ENCODE measurements at places on chromosomes 4 and X.
A peak's percentile ranks its signal among the peaks of the same experiment; 100 is the strongest.

- DNase-seq = no peak
These were observed 56.6 kb upstream of the BCOR start for GRCh38 chrX:40154250-40154852.

- DNase-seq = peak; percentile 91
These were observed 10.9 kb upstream of the CLTRN start for GRCh38 chrX:15675490-15675921.

GRCh38 chr4:91111556-91111955, 984.4 kb downstream of the CCSER1 start:
- no peak for DNase-seq

DNA sequence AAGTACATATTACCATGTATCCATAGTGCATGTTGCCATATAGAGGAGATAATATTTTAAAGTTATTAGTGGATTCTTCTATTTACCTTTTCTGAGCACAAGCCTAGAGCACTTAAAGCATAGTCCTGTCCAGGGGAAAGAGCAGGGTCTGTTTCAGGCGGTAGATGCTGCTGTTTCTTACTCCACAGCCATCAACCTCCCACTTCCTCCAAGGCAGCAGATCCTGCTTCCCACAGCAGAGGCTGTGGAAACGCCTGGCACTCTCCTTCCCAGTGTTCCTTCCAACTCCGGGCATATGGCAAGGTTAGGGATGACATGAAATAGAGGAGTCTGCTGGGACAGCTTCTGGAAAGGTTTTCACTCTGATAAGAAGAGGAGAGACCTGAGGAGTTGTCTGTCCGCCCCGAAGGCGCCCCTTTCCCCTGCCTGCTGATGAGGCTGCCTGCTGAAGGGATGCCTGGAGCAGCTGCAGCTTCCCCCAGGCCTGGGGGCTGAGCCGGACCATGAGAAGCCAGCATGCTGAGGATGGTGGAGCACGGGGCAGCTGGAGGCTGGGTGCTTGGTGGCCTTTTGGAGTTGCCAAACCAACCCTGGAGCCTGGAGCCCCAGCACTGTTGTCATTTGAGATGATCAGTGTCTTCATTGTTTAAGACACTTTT, 43.9 kb upstream of the SLC25A4 start:
- no peak for DNase-seq

GRCh38 chr4:2091990-2092668, 33.0 kb downstream of the NAT8L start:
- no peak for DNase-seq

DNA sequence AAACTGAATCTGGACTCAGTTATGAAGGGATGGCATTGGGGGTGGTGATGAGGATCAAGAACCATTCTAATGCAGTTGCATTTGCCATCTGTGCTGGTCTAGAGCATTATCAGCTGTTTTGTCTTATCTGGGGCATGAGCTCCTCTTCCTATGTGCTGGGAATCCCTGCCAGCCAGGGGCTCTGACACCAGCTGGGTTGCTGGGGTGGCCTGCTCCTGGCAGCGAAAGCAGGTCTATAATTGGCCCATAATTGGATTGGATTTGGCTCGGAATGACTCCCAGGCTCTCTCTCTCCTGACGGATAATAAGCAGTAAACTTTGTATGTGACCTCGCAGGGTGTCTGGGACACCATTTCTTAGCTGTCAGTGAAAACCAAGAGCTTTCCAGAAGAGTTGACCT, 34.1 kb downstream of the SMPX start:
- DNase-seq = no peak

All from activated CD4-positive, alpha-beta T cell treated with anti-CD3 and anti-CD28 coated beads, Interleukin-2, Interleukin-6, amounts not matched to agents 100 ng/mL and 50 ng/mL, durations not matched to agents 16 hours and 8 hours (primary cell).